Spinal cord (tissue), 10 donors: ENCODE measurements at places on chromosomes 5 and 9. TPM values are rescaled to one million over a fixed set of nuclear protein-coding genes. Genes with fewer than 3 reads are reported as not detected.

- H3K27me3 ChIP-seq, result no peaks in the 10 kb centered on the region
- no peak for DNase-seq
- no peaks in the 10 kb centered on the region for H3K36me3 ChIP-seq
- no peak overlapping the region for H3K27ac ChIP-seq
Measured at GRCh38 chr9:116008278-116008677, 145.3 kb upstream of the PAPPA start.

- H3K27ac ChIP-seq, result no peak overlapping the region
- H3K4me3 ChIP-seq, result no peak overlapping the region
- no peak for DNase-seq
- no peaks in the 10 kb centered on the region for H3K36me3 ChIP-seq
- no peaks in the 10 kb centered on the region for H3K27me3 ChIP-seq
- no peaks in the 10 kb centered on the region for H3K4me1 ChIP-seq
Measured at GRCh38 chr5:126359884-126360283, 63.3 kb upstream of the GRAMD2B start.

- H3K36me3 ChIP-seq, result no peaks in the 10 kb centered on the region
- no peaks in the 10 kb centered on the region for H3K4me1 ChIP-seq
- no peak overlapping the region for H3K4me3 ChIP-seq
- no peaks in the 10 kb centered on the region for H3K27me3 ChIP-seq
Measured at GRCh38 chr9:119951090-119951489, 581.9 kb upstream of the BRINP1 start.

GRCh38 chr9:133558191-133559126 lies 24.0 kb downstream of the ADAMTSL2 start:
- H3K27me3 ChIP-seq, result no peaks in the 10 kb centered on the region
- no peak overlapping the region for H3K4me3 ChIP-seq
- H3K36me3 ChIP-seq, result peaks cover 28% of the 10 kb centered on the region
- peak; percentile 75 for DNase-seq
- H3K4me1 ChIP-seq, result peaks cover 52% of the 10 kb centered on the region
- H3K27ac ChIP-seq, result peak overlapping the region; percentile 64

GRCh38 chr5:93580927-93581445 lies at the start of gene NR2F1-AS1:
Gene NR2F1-AS1 (minus strand): TSS chr5:93581219.
- H3K4me1 ChIP-seq, result peaks cover 19% of the 10 kb centered on the region
- no peaks in the 10 kb centered on the region for H3K27me3 ChIP-seq
- DNase-seq, result no peak
- peak within 1 kb of the TSS; percentile 61 for H3K4me3 ChIP-seq
- no peaks in the 10 kb centered on the region for H3K36me3 ChIP-seq
- peak within 1 kb of the TSS; percentile 92 for H3K27ac ChIP-seq

GRCh38 chr5:56913766-56914165 lies 4.4 kb downstream of the SETD9 start:
- no peak overlapping the region for H3K4me3 ChIP-seq
- peaks cover 6% of the 10 kb centered on the region for H3K4me1 ChIP-seq
- no peaks in the 10 kb centered on the region for H3K36me3 ChIP-seq
- DNase-seq, result no peak
- no peaks in the 10 kb centered on the region for H3K27me3 ChIP-seq
- no peak overlapping the region for H3K27ac ChIP-seq

- H3K36me3 ChIP-seq, result no peaks in the 10 kb centered on the region
- peaks cover 3% of the 10 kb centered on the region for H3K4me1 ChIP-seq
- H3K27me3 ChIP-seq, result no peaks in the 10 kb centered on the region
- DNase-seq, result no peak
Measured at GRCh38 chr5:5886812-5887486, 464.5 kb downstream of the ICE1 start.

GRCh38 chr5:116084287-116084691 lies 536 bp upstream of the COMMD10 start:
- H3K27me3 ChIP-seq, result no peaks in the 10 kb centered on the region
- H3K27ac ChIP-seq, result no peak overlapping the region
- H3K36me3 ChIP-seq, result no peaks in the 10 kb centered on the region
- DNase-seq, result no peak

DNA sequence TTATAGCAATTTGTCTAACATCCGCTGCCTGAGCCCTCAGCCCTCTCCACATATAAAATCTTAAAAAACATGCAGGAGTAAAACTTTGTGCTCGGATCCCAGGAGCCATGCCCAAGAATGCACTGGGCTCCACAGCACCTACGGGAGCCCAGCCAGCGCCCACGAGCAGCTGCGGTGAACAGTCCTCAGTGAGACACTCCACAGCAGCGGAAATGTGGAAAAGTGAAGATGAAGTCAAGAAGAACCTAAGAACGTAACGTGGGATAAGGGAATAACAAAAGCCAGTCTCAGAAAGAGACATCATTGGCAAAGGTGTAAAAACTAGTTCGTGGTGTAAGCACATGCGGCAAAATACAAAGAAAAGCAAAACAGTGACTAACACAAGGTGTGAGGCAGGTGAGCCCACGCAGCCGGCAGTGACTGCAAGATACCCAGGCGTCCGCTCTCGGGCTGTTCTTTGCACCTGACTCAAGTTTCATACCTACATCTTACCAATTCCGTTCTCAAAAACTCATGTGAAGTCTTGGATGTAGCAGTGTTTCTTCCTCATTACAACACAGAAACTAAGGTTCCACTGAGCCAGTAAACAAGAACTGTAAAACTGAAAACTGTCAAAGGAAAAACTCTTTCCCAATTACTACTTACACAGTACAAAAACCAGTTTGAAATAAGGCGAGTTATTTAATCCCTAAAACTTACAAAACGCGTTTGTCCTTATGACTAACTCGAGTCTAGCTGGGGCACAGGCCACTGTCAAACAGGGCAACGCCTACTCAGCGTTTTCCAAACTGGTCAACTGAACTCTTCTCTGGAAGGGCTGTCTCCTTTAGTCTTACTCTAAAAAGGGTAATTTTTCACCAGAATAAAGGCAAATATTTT lies 1.7 kb downstream of the CAMSAP1 start:
- DNase-seq, result no peak
- peak overlapping the region; percentile 54 for H3K4me3 ChIP-seq
- H3K4me1 ChIP-seq, result peaks cover 46% of the 10 kb centered on the region
- H3K27ac ChIP-seq, result no peak overlapping the region
- H3K27me3 ChIP-seq, result no peaks in the 10 kb centered on the region

GRCh38 chr5:108093186-108093585 lies 288.7 kb downstream of the FBXL17 start:
- no peaks in the 10 kb centered on the region for H3K27me3 ChIP-seq
- H3K27ac ChIP-seq, result no peak overlapping the region
- no peak for DNase-seq

DNA sequence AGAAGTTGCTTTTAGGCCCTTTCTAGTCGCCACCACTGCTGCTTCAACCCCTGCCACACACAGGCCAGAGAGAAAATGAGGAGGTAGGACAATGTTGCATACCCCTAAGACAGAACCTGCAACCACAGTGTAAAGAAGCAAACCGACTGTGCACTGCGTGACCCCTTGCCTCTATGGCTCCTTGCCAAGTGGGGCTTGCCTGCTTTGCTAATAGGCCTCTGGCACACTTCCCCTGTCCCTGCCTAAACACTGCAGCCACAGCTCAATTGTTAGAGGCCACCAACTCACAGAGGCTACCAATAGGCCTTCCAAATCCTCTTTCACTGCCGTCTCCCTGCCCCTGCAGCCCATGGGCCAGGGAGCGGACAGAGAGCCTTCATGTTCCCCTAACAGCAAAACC lies 280.1 kb downstream of the CDH10 start:
- no peaks in the 10 kb centered on the region for H3K27me3 ChIP-seq
- no peak for DNase-seq
- H3K27ac ChIP-seq, result no peak overlapping the region
- H3K36me3 ChIP-seq, result no peaks in the 10 kb centered on the region
- H3K4me1 ChIP-seq, result peaks cover 3% of the 10 kb centered on the region
- no peak overlapping the region for H3K4me3 ChIP-seq

DNA sequence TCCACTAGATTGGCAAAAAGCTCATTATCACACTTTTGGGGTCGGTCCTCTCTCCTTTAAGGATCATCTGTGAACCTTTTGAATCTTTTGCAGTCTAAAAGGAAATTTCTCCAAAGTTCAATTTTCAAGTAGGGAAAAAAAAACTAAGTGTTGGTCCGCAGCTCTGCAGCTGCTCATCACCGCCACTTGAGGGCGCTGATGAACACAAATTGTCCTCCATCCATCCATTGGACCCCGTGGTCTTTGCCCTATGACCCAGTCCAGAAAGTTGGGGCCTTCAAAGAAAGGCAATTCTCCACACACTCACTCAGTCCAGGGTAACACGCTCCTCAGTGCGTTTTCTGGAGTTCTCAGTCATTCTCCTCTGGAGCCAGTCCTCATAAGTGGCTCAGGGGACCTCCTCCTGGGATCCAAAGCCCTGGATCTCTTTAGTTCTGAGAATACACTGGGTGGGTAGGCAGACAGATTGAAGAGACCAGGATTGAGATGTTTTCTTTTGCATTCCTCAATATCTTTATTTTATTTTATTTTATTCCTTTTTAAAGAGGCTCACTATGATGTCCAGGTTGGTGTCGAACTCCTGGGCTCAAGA lies 63.6 kb upstream of the SLC28A3 start:
- peaks cover 3% of the 10 kb centered on the region for H3K4me1 ChIP-seq
- H3K27me3 ChIP-seq, result no peaks in the 10 kb centered on the region
- no peaks in the 10 kb centered on the region for H3K36me3 ChIP-seq

- no peak for DNase-seq
- H3K36me3 ChIP-seq, result peaks cover 96% of the 10 kb centered on the region
- H3K4me1 ChIP-seq, result peaks cover 11% of the 10 kb centered on the region
- H3K27me3 ChIP-seq, result no peaks in the 10 kb centered on the region
- H3K27ac ChIP-seq, result peak overlapping the region; percentile 40
- no peak overlapping the region for H3K4me3 ChIP-seq
Measured at GRCh38 chr9:136354592-136355085, 8.9 kb downstream of the DNLZ start.

DNA sequence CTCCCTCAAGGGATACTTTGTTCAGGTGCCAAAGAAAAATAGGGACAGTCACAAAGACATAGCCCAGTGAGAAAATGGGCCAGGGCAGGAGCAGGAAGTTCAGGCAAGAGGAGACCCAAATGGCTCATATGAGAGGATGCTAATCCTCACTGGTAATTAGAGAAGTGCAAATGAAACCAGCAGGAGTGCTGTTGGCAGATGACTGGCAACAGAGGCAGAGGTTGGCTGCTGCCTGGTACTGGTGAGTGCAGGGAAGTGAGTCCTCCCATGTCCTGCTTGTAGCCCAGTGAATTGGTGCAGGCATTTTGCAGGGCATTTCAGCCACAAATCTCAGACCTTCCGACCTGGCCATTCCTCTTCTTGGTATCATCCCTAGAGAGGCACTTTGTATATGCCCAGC lies 23.5 kb downstream of the ODF2 start:
- no peaks in the 10 kb centered on the region for H3K27me3 ChIP-seq
- H3K4me3 ChIP-seq, result no peak overlapping the region
- peak; percentile 37 for DNase-seq
- H3K27ac ChIP-seq, result no peak overlapping the region
- H3K36me3 ChIP-seq, result peaks cover 61% of the 10 kb centered on the region

DNA sequence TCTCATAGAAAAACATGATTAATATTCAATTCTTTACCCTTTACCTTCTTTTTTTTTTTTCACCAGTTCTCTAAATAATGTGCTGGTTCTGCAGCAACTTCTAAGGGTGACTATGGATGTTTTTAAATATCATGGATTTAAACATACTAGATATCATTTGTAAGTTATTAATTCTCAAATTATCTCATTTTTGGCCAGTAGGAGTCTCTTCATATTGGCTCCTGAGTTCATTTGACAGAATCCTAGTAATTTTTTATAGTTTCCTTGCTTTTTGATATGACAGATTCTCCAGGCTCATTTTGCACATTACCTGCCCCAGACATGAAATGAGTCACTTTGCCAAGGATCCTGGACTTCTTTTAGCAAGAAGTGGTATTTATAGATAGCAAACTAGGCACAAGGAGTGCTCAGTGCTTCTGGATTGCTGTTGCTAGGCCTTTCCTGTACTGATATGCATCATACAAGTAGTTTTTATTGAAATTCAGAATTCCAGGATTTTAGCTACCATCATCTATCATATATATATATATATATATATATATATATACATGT lies 201.3 kb upstream of the IL12B start:
- H3K27me3 ChIP-seq, result no peaks in the 10 kb centered on the region
- no peak overlapping the region for H3K4me3 ChIP-seq
- no peaks in the 10 kb centered on the region for H3K4me1 ChIP-seq
- no peak overlapping the region for H3K27ac ChIP-seq

- H3K27ac ChIP-seq, result no peak overlapping the region
- DNase-seq, result no peak
- no peaks in the 10 kb centered on the region for H3K4me1 ChIP-seq
- H3K4me3 ChIP-seq, result no peak overlapping the region
- no peaks in the 10 kb centered on the region for H3K36me3 ChIP-seq
- no peaks in the 10 kb centered on the region for H3K27me3 ChIP-seq
Measured at GRCh38 chr9:120650352-120650751, 63.9 kb downstream of the MEGF9 start.

DNA sequence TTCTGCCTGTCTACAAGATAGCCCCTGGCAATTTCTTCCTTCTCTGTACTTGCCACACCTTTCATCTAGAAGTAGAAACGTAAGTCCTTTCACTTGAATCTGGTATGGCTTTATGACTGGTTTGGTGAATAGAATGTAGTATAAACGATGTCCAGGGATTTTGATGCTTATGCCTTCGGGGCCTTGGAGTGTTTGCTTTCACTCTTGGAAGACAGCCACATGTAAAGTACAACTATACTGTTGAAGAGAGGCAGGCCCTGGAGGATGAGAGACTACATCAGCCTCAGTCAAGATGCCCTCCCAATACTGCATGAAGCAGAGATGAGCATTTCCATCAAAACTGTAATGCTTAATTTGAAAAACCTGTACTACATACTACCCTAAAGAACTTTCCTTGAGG lies 553.8 kb upstream of the C9orf72 start:
- DNase-seq, result no peak
- no peaks in the 10 kb centered on the region for H3K36me3 ChIP-seq
- no peak overlapping the region for H3K4me3 ChIP-seq
- no peaks in the 10 kb centered on the region for H3K27me3 ChIP-seq
- H3K4me1 ChIP-seq, result no peaks in the 10 kb centered on the region
- H3K27ac ChIP-seq, result no peak overlapping the region

- no peaks in the 10 kb centered on the region for H3K4me1 ChIP-seq
- H3K4me3 ChIP-seq, result no peak overlapping the region
- H3K36me3 ChIP-seq, result no peaks in the 10 kb centered on the region
- H3K27ac ChIP-seq, result no peak overlapping the region
- no peak for DNase-seq
Measured at GRCh38 chr5:3025392-3025791, 273.9 kb upstream of the IRX2 start.

- H3K4me3 ChIP-seq, result no peak overlapping the region
- H3K36me3 ChIP-seq, result no peaks in the 10 kb centered on the region
- no peaks in the 10 kb centered on the region for H3K4me1 ChIP-seq
- no peak for DNase-seq
Measured at GRCh38 chr5:146001544-146002190, 65.3 kb downstream of the SH3RF2 start.

Gene CDH9
- 6.2 TPM for polyA plus RNA-seq

Gene DBH
- 2.2 TPM for polyA plus RNA-seq

Gene SH2D3C
- 23.8 TPM for polyA plus RNA-seq

Gene GAPT
- polyA plus RNA-seq, result 0.40 TPM

Gene NAIF1
- 11.0 TPM for polyA plus RNA-seq

Gene CLPTM1L
- 104 TPM for polyA plus RNA-seq

Gene FAM151B
- polyA plus RNA-seq, result 3.7 TPM

Gene LRRC14B
- polyA plus RNA-seq, result 1.7 TPM

Gene ADAMTS6
- 5.3 TPM for polyA plus RNA-seq

Gene BASP1
- polyA plus RNA-seq, result 700 TPM

Gene IL5
- not detected for polyA plus RNA-seq

Gene SLIT3
- 22.5 TPM for polyA plus RNA-seq

Gene DDX4
- 0.30 TPM for polyA plus RNA-seq

Gene CCDC187
- 0.21 TPM for polyA plus RNA-seq

Gene WDR31
- 3.6 TPM for polyA plus RNA-seq
